SK-MEL-5 (cell line): ENCODE measurements at places on chromosomes 12 and 14.
A peak's percentile ranks its signal among the peaks of the same experiment; 100 is the strongest.

GRCh38 chr14:103685276-103686211, 29.7 kb downstream of the XRCC3 start:
- no peak for DNase-seq

- no peak for DNase-seq
These were observed 7.1 kb downstream of the ABCC9 start for GRCh38 chr12:21934173-21934572.

GRCh38 chr12:77031745-77032144, 33.6 kb downstream of the E2F7 start:
- DNase-seq: no peak

GRCh38 chr14:80634106-80634758, 307.3 kb downstream of the CEP128 start:
- DNase-seq: peak; percentile 2

DNA sequence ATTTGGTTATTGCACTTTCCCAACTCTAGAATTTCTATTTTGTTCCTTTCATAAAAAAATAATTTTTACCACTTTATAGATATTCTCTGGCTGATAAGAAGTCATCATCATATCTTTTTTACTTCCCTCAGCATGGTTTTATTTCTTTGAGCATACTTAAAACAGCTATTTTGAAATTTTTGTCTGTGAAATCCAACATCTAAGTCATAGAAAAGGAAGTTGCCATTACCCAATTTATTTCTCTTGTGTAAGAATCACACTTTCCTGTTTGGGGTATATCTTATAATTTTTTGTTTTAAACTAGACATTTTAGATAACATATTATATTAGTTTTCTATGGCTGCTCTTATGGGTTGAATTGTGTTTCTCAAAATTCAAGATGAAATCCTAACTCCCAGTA, 400.2 kb upstream of the OR4E1 start:
- DNase-seq: no peak

- peak; percentile 35 for DNase-seq
These were observed 542.1 kb upstream of the ATP2B1 start for GRCh38 chr12:90250766-90251165.

DNA sequence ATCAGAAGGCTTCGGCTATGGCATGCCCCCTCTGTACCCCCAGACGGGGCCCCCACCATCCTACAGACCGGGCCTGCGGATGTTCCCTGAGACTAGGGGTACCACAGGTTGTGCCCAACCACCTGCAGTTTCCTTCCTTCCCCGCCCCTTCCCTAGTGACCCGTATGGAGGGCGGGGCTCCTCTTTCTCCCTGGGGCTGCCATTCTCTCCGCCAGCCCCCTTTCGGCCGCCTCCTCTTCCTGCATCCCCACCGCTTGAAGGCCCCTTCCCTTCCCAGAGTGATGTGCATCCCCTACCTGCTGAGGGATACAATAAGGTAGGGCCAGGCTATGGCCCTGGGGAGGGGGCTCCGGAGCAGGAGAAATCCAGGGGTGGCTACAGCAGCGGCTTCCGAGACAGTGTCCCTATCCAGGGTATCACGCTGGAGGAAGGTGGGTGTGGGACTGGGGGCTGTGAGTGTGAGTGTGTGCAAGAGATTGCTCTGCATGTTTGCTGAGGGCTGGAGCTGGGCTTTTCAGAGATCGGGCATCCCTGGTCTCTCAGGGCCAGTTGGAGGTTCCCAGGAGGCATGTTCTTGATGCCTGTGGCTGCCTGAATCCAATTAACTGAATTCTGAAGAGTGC, 8.6 kb downstream of the NFATC4 start:
- no peak for DNase-seq

DNA sequence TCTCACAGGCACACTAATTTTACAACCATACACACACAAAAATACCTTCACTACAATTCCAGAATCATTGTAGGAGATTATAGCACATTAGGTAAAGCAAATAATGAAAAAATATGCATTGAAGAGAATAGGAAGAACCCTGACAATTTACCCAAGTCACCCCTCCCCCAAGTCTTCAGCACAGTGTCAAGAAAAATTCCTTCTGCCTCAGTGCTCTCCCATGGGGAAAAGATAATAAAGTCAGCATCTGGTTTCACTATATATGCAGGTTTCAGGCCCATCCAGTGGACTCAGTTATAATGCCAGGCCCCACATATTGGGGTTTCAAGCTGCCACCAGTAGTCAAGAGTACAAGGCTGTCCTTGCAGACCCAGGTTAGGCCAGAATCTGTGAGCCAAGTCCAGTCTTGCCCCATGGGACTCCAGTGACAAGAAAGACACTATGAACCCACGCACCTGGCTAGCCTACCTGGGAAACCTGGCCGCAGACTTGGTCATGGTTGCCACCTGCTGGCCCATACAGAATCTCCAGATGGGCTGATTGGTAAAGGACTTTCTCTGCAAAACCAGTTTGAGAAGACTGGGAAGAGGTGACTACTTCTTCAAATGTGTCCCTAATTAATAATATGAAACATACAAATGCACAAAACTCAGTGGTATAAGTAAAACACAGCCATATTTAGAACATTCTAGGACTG, 398.6 kb upstream of the FLRT2 start:
- DNase-seq: no peak

DNA sequence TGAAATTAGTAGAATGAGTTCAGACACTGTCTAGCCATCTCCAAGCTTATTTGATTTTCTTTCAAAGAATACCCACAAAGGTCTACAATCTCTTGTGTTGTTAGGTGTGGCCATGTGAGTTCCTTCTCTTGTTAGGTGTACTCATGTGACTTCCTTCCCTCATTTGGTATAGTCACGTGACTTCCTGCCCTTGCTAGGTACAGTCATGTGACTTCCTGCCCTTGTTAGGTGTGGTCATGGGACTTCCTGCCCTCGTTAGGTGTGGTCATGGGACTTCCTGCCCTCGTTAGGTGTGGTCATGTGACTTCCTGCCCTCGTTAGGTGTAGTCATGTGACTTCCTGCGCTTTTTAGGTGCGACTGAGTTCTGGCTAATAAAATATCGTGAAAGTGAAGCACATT, 179.6 kb downstream of the TMX1 start:
- DNase-seq: no peak

GRCh38 chr14:96086574-96087077, 47.5 kb downstream of the C14orf132 start:
- DNase-seq: no peak

DNA sequence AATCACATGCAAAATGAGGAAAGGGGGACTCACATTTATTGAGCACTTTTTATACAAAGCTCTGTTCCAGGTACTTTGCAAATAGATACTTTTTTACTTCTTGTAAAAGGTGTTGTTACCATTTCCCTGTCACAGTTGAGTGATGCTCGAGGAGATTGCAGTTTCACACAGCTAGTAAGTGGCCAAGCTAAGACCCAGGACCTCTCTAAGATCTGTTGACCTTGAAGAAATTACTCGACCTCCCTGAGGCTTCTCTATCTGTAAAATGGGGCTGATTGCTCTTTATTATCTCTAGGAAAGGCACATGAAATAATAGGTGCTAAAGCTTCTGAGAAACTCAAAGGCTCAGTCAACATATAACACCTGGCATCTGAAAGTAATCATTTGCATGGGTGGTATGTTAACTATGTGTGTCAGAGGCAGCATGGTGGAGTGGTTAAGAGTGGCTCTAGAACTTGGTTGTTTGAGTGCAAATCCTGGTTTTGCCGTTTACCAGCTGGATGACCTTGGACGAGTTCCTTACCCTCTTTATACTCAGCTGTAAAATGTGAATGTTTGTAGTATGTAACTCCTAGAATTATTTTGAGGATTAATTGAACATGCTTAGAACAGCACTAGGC, 41.5 kb downstream of the IFT81 start:
- peak; percentile 40 for DNase-seq

DNA sequence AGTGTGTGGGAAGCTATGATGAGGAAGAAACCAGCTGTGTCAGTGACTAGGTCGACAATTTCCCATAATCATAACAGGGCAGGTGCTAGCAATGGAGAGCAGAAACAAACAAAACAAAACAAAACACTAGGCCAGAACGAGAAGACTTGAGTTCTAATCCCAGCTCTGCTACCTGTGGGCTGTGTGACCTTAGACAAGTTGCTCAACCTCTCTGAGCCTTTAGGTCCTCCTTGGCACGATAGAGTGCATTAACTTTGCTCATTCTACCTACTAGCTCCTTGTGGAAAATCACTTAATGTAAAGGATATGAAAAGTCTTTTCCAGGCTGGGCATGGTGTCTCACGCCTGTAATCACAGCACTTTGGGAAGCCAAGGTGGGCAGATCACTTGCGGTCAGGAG, 11.2 kb downstream of the HHIPL1 start:
- DNase-seq: no peak

DNA sequence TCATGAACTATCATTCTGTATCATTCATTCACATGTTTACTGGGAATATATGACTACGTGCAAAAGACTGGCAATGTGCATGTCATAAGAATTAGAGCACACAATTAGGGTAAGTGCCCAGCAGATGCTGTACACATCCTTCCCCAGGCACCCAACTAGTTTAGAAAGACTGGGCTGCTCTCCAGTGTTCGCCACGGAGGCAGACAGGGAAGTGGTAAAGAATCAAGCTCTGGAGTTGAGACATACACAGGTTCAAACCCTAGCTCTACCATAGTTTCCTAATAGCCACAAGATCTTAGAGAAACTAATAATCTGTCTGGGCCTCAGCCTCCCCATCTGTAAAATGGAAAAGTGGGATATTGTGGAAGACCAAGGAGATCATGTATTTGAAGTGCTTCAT, 6.8 kb downstream of the TMCC3 start:
- DNase-seq: no peak

GRCh38 chr12:49803693-49804450, 24.3 kb downstream of the NCKAP5L start:
- peak; percentile 97 for DNase-seq

DNA sequence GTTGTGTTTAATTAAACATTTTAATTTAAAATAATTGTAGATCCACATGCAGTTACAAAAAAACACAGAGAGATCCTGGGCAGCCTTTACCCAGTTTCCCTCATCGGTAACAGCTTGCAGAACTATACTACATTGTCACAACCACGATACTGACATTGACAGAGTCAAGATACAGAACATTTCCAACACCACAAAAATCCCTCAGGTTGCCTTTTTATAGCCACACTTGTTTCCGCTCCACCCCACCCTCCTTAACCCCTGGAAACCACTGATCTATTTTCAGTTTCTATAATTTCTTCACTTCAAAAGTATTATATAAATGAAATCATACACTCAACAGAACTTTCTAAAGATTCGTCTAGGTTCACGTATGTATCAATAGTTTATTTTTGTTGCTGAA, 458.8 kb upstream of the SOX5 start:
- DNase-seq: no peak

- DNase-seq: no peak
These were observed 167.8 kb downstream of the RMST start for GRCh38 chr12:97630356-97630755.

DNA sequence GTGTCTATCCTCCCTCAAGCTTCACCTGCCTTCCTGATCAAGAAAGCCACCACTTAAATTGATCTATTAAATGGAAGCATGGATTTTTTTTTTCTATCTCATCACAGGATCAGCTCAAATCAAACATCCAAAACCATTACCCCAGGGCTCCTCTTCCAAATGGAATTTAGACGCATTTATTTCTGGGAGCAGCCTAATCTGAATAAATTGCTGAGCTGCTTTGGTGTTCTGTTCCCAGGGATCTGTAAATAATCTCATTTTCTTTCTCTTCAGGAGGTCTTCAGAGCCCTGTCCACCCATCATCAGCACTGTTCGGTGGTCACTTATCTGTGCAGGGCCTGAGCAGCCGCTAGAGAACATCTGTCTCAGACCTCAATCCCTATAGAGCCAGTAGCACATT, 695.4 kb upstream of the TMEM132C start:
- no peak for DNase-seq

GRCh38 chr12:53325511-53326061, 4.2 kb upstream of the AAAS start:
- DNase-seq: peak; percentile 60

GRCh38 chr12:130838284-130838950, 633 bp downstream of the STX2 start:
- DNase-seq: peak; percentile 18

GRCh38 chr12:107066691-107067090, 26.7 kb downstream of the CRY1 start:
- DNase-seq: no peak

DNA sequence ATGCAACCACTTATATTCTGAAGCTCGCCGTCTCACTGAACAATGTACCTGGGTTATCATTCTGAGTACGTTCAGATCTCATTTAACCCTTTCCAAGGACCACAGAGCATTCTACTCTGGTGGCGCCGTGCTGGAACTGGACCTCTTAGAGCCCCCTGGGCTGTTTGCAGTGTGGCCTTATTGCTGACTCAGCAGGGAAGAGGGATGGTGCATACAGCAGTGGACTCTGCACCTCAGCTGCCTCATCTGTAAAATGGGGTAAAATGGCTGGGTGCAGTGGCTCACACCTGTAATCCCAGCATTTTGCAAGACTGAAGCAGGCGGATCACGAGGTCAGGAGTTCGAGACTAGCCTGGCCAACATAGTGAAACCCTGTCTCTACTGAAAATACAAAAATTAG, 2.9 kb downstream of the ALDH2 start:
- DNase-seq: no peak

DNA sequence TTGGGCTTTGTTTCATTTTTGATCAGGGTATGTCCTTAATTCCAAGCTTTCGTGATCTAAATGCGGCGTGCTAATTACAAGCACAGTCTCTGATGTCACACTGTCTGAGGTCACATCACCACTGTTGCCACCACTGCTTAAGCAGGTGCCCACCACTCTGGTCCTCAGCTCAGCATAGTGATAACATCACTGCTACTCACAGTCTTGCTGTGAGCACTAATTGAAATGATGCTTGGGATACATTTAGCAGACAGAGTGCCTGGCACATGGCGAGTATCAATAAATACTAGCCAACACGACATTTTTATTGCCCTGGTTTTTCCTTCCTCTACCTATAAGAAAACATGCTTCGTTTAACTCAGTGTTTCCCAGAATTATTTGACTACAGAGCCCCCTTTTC, 7.9 kb downstream of the RILPL2 start:
- no peak for DNase-seq

DNA sequence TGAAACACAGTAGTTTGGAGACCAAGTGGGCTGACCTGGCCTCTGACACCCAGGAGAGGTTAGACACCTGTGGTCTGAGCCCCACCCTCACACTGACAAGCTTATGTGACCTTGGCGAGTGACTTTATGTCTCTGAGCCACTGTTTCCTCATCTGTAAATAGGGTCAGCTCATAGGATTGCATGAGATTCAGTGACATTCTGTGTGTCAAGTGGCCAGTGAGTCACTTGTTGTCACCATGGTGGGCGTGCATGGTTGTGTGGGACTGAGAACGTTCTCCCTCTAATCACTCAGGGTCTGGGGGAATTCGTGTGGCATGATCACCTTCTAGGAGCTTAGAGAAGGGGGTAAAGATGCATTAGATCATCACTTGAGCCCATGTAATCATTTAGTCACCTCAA, 146.4 kb downstream of the PHETA1 start:
- no peak for DNase-seq
